ENCODE measurements at places on chromosomes 3 and 15.

GRCh38 chr15:48006031-48006511 lies 114.7 kb upstream of the SLC24A5 start:
- DNase-seq = no peak

- DNase-seq = no peak
Observed at GRCh38 chr15:47708161-47708980, 8.9 kb upstream of the SEMA6D start.

- no peak for DNase-seq
Observed at GRCh38 chr15:64901914-64902313, 9.8 kb upstream of the ANKDD1A start.

DNA sequence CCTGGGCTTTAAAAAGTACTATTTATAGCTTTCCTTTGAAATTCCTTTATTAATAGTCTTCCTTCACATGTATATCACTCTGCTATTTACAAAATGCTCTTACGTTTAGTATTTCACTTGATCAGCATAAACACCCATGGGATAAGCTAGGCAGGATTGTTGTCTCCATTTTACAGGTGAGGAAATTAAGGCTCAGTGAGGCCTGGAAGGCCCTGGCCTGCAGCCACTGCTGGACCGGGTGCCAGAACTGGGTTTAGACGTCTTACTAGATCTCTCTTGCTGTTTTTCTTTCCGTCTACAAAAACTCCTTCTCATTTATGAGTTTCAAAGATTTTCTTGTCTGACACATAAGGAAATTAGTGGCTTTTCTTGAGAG lies 236.4 kb downstream of the LPP start:
- DNase-seq = no peak

GRCh38 chr3:189320511-189320910 lies 148.7 kb downstream of the TPRG1 start:
- DNase-seq = no peak

GRCh38 chr3:99118381-99118780 lies 216.9 kb upstream of the DCBLD2 start:
- no peak for DNase-seq

- DNase-seq = no peak
Observed at GRCh38 chr3:20375302-20375701, 189.3 kb upstream of the SGO1 start.

DNA sequence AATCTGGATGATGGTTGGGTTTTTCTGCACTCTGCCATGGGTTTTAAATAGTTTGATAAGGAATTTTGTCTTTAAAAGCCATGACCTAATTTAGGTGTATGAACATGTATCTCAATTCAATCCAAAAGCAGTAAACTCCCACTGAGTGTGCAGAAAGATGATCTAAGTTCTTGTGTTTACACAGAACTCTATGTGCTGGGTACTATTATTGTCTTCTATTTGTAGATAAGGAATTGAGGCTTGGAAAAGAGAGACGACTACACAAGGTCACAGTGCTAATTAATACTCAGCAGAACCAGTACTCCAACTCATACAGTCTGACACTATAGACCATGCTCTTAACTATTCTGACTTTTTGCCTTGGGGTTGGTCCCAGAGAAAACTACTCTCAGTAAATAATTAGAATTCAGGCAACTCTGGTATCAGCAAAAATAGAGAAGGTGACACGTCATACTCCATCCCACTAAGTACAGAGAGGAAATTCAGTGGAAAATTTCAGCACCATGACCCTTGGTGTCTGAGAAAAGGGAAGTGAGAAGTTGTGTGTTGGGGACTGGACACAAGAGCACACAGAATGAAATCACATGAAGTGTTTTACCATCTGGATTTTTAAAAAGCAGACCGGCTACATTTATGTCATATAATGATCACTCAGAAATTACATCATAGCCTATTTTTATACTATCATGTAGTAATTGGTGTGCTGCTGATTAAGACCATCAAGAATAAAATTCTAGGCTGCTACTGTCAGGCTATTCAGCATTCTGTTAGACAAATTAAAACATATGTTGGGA lies 18.3 kb upstream of the MYH15 start:
- no peak for DNase-seq

DNA sequence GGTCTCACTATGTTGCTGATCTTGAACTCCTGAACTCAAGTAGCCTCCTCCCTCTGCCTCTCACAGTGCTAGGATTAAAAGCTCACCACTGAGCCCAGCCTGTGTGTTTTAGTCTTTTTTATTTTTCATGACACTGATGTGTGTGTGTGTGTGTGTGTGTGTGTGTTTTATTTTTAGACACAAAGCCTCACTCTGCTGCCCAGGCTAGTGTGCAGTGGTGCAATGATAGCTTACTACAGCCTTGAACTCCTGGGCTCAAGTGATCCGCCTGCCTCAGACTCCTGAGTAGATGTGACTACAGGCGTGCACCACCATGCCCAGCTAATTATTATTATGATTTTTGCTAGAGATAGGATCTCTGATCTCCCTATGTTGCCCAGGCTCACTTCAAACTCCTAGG lies 23.3 kb upstream of the CTSH start:
- DNase-seq = no peak

GRCh38 chr15:63818629-63819028 lies 15.1 kb downstream of the HERC1 start:
- DNase-seq = no peak

- DNase-seq = no peak
Observed at GRCh38 chr15:35445891-35446290, 100.1 kb downstream of the DPH6 start.

GRCh38 chr3:139309061-139309591 lies 34.7 kb upstream of the MRPS22 start:
- no peak for DNase-seq

DNA sequence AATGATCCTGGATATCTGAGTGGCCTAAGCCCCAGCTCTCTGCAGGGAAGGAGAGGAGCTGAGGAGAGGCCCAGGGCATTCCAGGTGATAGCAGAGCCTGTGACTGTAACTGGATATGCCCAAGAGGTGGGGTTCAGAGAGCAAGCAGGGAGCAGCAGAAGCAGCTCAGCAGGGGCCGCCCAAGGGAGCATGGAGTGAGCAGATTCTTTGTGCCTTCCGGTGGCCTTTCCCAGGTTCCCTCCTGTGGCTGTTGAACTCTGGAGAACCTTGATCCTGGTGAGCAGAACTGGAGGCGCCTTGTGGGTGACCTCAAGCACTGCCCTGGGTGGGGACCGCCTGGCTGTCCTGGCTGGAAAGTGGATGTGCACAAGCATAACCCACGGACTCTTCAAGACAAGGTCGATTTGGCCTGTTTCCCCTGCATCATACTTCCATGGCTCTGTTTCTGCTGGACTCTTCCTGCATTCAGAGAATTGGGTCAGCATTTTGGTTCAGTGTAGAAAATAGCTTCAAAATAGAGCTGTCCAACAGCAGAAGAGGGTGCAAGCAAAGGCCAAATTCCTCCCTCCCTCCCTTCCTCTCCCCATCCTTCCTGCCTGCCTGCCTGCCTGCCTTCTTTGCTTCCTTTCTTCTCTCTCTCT lies 76.1 kb downstream of the ARNT2 start:
- DNase-seq = no peak

- no peak for DNase-seq
Observed at GRCh38 chr3:112637700-112638099, 3.2 kb downstream of the CCDC80 start.

Data from NCI-H1105 treated with DMSO at 0.1 percent for 48 hours (cell line).